Right cardiac atrium (tissue), 5 donors: ENCODE measurements at places on chromosomes 1 and 21. TPM values are rescaled to one million over a fixed set of nuclear protein-coding genes. Genes with fewer than 3 reads are reported as not detected.
A peak's percentile ranks its signal among the peaks of the same experiment; 100 is the strongest.

GRCh38 chr1:56575865-56576264, 3.5 kb downstream of the PLPP3 start:
- no peak for DNase-seq

ARHGEF19 gene
- total RNA-seq: 4.3 TPM

ACOT11 gene
- total RNA-seq: 14.4 TPM

DNA sequence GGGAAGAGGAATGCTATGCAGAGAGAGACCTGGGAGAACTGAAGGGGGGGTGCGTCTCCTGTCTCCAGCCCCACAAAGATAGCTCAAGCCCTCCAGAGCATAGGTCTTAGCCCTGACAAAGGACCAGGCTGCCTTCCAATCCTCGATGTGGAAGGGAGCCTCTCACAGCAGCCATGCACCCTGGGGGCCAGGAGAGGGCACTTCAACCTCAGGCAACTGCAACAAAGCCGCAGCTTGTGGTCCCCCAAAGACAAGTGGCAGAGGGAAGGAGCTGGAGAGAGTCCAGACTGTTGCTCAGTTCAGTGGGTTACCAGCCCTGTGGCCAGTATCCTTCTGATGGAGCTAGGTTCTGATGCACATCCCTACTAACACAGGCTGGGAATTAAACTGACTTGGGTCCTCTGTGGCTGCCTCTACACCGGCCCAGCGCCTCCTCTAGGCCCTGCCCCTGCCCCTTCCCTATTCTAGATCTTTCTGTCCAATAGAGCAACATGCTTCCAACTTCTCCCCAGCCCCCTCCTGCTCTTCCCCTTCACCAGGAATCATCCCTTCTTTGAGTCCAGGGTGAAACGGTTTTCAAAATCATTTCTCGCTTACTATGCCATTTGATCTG, 100.7 kb upstream of the SPATA6 start:
- DNase-seq: peak; percentile 79

DNA sequence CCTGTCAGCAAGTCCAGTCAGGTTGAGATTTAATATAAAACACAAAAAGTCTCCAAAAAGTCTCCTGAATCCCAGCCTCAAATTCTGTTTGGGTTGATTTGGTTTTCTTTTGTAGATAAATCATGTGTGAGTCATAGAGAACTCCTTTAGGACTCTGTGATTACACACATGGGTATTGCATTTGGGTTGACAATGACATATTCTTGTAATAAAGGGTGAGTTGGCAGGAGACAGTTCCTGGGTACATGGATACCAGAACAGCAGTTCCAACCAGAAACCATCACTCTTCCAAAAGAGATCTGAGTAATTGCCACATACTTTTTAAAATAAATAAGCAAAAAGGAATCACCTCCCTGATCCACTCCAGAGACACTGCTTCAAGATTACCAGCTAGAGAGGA, 8.9 kb downstream of the CR2 start:
- DNase-seq: no peak

GRCh38 chr1:99645203-99645602, 710 bp upstream of the PALMD start:
- no peak for DNase-seq

DNA sequence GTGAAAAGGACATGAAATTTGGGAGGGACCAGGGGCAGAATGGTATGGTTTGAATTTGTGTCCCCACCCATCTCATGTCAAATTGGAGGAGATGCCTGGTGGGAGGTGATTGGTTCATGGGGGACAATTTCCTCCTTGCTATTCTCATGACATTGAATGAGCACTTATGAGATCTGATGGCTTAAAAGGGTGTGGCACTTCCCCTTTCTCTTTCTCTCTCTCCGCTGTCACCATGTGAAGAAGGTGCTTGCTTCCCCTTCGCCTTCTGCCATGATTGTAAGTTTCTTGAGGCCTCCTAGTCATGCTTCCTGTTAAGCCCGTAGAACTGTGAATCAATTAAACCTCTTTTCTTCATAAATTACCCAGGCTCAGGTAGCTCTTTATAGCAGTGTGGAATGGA, 7.6 kb upstream of the GBP4 start:
- no peak for DNase-seq

GRCh38 chr1:230679192-230679591, 34.7 kb downstream of the AGT start:
- DNase-seq: no peak

DNA sequence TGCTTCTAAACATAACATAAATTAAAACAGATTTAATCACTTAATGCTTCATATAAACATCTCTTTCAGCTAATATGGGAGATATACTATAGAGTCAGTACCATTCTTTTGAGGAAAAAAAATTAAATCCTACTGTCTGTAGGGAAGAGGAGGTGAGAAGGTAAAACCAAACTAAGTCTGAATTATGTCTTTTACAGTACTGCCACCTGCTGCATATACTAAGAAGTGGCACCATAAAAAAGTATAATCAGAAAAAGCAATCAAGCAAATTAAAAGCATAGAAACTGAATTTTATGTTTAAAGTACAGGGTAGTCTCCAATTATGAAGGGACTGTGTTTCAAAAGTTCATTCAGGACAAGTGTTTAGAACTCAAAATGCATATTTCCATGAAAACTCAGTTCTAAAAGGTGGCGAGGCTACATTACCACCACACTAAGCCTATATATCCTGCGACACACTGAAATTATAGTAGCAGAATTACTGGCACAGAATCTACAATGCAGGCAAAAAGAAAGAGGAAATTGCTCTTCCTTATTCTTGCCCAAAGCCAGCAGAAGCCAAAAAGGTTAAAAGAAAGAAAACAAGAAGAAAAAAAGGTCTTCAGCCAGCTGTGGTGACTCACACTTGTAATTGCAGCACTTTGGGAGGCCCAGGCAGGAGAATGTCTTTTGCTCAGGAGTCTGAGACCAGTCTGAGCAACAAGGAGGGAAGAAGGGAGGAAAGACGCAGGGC, 9.0 kb downstream of the NSL1 start:
- DNase-seq: no peak

DNA sequence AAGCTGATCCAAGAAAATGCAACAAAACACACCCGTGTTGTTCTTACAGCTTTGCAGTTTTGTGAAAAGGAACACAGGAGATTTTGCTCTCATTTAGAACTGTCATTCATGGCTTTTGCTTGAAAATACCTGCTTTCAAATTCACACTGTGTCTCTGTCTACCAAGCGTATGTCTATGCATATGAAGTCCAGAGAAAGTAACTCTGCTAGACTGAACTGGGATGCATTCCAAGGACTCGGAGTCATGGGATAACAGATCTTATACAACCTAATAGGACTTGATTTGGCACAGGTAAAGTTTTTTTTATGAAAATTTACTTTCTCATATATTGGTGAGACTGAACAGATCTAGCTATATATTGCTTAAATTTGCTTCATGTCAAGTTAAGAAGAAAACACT, 102.4 kb downstream of the PTGER3 start:
- no peak for DNase-seq

PROX1 gene
- total RNA-seq: 98.8 TPM

SYT11 gene
- total RNA-seq: 11.4 TPM

DNA sequence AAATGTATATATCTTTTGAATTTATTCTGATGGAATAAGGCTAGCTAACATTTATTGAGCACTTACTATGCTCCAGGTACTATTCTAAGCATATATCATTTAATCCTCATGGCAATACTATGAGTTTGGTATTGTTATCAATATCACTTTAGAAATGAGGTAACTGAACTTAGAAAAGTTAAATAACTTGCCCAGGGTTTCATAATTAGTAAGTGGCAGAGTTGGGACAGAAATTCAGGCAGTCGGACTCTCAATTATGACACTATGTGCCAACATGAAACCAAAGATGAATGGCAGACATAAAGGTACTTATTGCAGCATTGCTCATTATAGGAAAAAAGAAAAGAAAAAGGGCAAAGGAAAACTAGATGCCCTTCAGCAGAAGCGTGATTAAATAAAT, 48.2 kb downstream of the RAB3GAP2 start:
- no peak for DNase-seq

DNA sequence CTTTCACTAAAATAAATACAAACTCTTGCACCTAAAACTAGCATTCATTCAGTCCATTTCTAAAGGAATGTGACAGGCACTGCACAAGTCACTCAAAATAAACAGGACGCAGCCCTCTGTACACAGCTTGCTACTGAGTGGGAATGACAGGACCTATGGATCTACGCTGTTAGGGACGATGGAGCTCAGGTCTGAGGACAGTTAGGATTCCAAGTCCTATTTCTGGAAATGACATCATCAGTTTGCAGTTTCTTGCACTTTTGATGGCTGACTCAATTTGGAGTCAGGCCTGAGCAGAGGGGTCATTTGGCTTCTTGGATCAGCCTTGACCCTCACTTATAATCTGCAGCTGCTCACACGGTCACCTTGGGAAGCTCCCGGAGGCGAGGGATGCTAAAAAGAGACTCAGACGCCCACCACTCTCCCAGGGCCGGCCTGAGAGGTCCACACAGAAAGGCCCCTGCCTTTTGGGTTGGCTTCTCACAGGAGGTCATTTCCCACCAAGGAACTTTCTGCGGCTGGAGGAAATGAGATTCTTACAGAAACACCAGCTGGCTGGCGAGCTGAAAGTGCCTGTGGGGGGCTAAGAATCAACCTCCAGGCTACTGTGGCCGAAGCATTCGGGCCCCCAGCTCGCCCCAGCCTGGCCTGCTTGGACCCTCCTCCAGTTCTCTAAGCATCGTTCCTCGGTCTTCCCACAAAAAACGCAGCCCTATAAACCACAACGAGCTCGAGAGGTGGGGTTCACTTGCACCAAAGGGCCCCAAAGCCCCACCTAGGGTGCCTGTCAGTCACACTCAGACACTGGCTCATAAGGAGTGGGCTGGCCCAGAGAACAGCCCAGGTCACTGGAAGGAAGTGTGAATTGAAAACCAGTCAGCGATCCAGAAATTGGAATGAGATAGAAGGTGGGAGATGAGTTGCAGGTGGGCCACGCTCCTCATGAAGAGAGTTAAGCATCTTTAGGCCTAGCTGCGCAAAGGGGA, 8.9 kb upstream of the PDE9A start:
- peak; percentile 24 for DNase-seq

- no peak for DNase-seq
These were observed 123.1 kb downstream of the PGBD5 start for GRCh38 chr1:230303069-230303468.

NFASC gene
- 70.9 TPM for total RNA-seq
